ENCODE measurements at places on chromosomes 6 and 20.
A peak's percentile ranks its signal among the peaks of the same experiment; 100 is the strongest.

GRCh38 chr6:37903351-37904340 lies 84.1 kb downstream of the ZFAND3 start:
- no peak for DNase-seq

DNA sequence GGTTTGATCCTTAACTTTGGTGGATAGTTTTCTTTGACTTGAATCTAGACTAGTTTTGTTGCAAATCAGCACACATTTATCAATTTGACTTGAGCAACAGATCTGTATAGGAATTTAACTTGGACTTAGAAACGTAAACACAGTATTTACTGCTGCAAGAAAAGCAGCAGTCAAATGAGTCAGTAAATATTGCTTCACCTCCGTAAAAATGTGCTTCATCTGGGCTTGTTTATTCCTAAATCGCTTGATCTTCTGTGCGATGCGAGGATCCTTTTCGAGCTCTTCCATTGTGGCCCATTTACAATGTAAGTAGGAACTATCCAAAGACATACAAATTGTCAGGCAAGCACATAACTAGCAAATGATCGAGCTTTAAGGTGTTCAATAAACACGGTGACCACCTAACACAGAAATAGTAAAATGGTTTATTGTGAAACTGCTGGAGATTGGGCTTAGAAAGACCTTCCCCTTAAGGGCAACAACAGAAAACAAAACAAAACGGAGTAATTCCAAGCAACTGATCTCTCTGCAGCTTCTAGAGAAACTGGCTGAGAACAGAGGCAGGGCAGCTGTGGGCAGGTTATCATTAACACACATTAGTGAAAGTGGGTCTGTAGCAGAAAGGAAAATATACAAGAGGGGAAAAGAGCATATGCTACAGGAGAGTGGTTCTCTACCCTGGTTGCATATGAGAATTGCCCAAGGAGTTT lies 120.8 kb downstream of the CHD6 start:
- DNase-seq, result no peak

- no peak for DNase-seq
These were observed 33.1 kb upstream of the CHRNA4 start for GRCh38 chr20:63394069-63394919.

GRCh38 chr6:42224222-42225028 lies 6.8 kb upstream of the MRPS10 start:
- DNase-seq, result no peak

GRCh38 chr20:19774135-19774933 lies 16.3 kb downstream of the RIN2 start:
- no peak for DNase-seq

GRCh38 chr20:62117658-62118057 lies 4.6 kb upstream of the LSM14B start:
- DNase-seq, result no peak

- DNase-seq, result no peak
These were observed 44.8 kb downstream of the INSM1 start for GRCh38 chr20:20412750-20413149.

DNA sequence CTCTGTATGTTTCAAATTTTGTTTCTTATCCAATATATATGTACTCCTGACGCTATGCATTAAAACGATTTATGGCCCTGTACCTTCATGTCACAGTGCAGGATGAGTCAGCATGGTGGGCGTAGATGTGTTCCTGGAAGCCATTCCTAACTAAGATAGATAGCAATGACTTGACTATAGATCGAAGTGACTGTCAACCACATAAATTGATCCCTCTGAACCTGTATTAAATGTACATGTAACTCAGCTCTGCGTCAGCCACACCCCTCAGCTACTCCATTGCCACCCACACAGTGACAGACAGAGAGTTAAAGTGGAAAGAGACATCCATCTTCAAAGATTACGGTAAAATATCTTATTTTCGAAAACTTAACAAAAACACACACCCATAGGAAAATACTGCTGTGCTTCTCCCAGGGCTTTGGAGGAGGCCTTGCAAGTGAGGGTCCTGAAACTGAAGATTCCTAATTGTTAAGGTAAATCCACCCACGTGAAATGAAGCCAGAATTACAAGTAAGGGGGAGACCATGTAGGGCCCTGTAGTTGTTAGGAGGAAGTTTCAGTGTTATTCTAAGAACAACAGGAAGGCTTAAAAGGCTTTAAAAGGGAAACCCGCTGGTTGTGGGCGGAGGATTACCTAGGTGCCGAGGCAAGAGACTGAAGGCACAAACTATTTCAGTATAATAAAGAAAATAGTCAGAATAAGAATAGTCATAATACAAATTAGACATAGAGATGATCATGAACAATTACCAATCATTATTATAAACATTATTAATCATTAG lies 10.3 kb upstream of the RAD21L1 start:
- no peak for DNase-seq

- no peak for DNase-seq
These were observed 14.0 kb upstream of the BTN3A2 start for GRCh38 chr6:26350858-26351543.

DNA sequence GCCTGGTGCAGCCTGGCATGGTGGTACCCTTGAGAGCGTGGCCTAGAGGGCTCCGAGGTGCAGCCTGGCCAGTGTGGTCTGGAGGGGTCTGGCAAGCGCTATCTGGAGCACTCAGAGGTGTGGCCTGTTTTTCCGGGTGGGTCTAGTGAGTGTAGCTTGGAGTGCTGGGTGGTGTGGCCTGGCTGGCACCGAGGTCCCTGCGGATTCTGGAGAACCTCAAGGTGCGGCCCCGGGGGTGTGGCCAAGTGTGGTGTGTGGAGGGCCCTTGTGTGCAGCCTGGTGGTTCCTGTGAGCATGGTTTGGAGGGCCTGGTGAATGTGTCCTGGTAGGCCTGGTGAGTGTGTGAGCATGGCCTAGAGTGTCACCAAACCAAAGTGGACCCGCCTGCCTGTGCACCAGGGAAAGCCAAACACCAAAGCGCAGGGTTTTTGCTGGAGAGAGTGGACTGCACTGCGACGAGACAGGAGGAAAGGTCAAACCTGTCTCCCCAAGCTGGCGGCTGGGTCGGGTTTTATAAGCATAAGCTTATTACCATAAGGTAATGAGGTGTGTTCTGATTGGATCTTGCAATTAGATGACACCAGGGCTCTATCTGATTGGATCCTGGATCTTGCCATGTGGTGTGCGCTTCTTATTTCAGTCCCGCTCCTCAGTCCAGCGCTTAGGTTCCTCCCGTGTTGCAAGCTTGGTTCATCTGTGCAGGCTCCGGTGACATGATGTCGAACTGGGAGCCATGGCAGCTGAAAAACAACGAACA lies 35.7 kb downstream of the IGF2R start:
- DNase-seq, result no peak

DNA sequence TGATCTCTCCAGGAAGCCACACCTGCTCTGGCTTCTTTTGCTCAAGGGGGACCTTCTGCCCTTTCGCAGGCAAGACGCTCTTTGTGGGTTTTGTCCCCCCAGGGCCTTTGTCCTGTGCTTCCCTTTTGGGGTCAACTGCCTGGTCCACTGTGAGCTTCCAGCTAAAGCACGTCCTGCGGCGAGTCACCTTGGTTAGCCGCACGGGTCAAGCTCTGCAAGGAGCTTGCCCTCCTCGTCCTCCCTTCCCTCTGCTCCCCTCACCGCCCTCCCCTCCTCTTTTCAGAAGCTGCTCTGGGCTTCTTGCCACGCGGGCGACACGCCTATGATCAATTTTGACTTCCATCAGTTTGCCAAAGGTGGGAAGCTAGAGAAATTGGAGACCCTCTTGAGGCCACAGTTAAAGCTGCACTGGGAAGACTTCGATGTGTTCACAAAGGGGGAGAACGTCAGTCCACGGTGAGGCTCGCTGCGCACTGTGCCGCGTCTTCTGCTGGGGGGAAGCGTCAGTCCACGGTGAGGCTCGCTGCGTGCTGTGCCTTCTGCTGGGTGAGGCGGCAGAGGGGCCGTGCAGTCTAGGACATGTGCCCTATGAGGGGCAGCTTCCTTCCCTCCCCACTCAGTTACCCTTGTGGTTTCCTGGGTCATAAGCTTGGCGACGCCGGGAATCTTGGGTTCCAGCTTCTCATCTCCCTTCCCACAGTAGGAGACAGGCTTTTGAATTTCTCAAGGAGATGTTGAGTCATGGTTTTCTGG lies 80.2 kb downstream of the SYNJ2 start:
- DNase-seq, result peak; percentile 62

DNA sequence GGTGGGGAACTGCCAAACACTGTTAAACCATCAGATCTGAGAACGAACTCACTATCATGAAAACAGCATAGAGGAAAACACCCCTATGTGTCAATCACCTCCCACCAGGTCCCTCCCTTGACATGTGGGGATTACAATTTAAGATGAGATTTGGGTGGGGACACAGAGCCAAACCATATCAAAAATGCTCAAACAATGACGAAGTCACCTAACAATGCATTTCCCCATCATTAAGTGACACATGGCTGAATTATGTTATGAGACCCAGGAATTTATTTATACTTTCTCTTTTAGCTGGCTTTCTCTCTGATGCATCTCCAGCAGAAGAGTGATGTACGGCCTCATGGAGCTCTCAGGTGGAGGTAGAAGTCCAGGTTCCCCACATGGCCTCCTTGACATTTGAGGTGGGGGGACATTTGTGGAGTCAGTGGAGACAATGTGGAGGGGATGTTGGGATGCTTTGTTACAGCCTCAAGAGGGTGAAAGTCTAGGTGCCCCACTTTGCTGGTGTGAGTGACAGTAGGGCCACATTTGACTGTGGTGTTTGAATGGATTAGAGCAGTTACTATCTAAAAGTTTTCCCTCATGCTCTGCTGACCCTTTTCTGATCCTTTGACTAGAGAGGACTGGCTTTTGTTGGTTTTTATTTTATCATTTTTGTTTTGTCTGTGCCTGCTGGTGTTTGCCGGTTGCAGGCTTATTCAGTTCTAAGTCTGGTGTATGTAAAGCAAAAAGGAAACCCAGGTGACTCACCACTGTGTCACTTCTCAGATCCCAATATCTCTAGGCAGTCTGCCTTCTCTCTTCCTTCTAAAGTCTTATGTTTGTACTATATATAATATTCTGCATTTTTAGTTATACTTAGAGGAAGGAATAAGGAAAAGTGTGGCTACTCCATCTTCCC lies 18.5 kb upstream of the DCBLD1 start:
- no peak for DNase-seq

- DNase-seq, result no peak
These were observed 50.4 kb downstream of the BANF2 start for GRCh38 chr20:17749978-17750721.

DNA sequence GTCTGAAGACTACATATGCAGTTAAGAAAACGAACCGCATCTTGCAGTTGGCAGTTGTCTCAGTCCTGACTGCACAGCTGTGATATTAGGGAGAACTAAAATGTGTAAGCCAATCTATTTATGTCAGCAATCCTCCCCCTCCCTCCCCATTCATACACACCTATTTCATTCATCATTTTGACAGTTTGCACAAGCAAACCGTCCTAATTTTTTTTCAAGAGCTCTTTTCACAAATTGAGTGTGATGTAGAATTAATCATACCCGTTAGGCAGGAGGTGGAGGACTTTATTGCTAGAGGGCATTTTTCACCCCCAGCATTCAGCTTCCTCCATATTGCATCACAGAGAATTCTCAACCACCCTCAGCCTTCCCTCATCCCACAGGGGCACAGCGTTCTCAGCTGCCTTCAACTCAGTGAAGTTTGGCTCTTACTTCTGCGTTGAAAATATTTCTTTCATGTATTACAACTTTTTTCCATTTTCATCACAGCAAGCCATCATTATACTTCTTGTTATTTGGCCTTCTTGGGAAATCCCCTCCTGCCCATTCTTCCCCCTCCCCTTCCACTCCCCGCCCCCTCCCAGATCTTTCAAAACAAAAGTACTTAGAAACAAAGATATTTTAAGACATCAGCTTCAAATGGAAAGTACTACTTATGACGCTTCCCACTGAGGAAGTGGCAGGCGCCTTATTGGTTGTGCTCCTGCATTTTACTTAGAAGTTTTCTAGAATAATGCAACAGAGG lies 37.5 kb downstream of the NOX3 start:
- DNase-seq, result peak; percentile 36

- DNase-seq, result no peak
These were observed 560.0 kb downstream of the C6orf118 start for GRCh38 chr6:164749221-164750064.

DNA sequence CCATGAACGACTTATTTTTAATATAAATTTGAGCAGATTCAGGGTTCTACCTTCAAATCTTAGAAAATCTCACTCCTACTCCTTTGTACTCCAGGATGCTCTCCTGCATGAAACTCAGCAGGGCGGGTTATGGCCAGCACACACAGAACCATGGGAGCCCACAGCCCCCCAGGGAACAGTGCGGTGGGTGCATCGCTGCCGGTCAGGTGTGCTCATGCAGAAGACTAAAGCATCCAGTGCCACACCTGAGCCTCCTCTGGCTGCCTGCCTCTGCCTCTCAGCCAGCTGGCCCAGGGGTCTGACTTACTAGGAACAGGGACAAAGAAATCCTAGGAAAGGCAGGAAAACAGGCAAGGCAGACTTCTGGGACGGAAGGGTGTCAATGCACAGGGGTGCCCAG lies 31.8 kb downstream of the EZR start:
- DNase-seq, result no peak

DNA sequence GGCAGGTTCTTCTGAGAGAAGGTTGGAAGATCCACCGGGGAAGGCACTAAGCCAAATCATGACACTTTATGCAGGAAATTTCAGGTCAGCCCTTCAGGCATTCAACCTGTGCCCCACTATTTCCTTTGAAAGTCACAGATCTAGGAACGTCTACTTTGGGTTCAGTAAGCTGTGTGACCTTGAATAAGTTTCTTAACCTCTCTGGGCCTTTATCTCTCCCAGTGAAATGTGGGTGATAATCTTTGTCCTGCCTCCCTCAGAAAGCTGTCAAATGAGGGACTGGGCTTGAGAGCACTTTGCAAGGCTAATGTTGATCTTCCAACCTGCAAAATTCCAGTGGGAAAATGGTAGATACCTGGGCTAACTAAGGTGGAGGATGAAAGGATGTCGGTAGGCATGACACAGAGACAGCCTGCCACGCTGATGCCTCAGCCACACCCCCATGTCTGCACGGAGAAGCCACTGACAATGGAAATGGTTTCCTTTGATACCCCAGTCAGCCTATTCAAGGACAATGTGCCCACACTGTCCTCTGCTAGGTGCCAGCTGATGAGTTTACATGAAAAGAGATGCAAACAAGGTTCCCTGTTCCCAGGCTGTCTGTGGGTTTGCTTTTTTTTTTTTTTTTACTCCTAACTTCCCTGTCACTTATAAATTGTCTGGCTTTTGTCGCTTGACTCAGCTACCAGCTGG lies 9.3 kb downstream of the BNIP5 start:
- no peak for DNase-seq

GRCh38 chr20:20261159-20261558 lies 106.7 kb upstream of the INSM1 start:
- DNase-seq, result no peak

GRCh38 chr6:66897576-66897975 lies 1190.5 kb upstream of the EYS start:
- DNase-seq, result no peak
